ENCODE measurements at places on chromosomes 7 and 10. TPM values are rescaled to one million over a fixed set of nuclear protein-coding genes. Genes with fewer than 3 reads are reported as not detected.

ERVW-1 gene
- total RNA-seq: not detected

HDAC9 gene
- 1.4 TPM for total RNA-seq

PTPRZ1 gene
- total RNA-seq: not detected

KCNIP2 gene
- total RNA-seq: 1.9 TPM
